ENCODE measurements at places on chromosomes 2 and 18.
A peak's percentile ranks its signal among the peaks of the same experiment; 100 is the strongest.

DNA sequence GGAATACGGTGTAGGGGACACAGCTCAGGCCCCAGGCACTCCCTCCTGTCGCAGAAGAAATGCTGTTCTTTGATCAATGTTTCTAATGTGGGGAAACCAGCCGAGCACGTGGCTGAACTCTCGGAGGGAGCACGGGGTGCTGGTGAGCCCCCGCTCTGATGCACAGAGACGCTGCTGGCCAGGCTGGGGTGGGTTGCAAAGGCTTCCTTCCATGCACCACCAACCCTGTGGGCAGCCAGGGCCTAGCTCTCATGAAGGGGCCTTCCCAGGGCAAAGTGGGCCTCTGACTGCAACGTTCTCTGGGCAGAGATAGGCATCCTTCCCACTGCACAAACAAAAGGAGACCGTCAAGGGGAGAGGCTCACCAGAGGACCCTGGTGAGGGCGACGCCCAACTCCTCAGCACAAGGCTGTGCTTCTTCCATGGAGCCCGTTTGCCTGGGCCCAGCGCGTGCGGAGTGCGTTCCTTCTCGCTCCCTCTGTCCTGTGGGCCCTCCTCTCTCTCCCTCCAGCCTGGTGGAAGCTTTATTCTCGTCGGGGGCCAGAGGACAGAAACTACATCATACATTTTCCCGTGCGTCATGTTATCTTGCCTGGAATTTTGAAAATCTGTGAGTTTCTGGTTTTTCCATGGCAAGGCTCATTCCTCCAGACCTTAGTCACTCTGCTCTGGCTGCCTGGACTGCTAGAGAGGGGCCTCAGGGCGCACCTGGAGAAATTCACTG lies 61.1 kb upstream of the SP3 start:
- DNase-seq = peak; percentile 25

DNA sequence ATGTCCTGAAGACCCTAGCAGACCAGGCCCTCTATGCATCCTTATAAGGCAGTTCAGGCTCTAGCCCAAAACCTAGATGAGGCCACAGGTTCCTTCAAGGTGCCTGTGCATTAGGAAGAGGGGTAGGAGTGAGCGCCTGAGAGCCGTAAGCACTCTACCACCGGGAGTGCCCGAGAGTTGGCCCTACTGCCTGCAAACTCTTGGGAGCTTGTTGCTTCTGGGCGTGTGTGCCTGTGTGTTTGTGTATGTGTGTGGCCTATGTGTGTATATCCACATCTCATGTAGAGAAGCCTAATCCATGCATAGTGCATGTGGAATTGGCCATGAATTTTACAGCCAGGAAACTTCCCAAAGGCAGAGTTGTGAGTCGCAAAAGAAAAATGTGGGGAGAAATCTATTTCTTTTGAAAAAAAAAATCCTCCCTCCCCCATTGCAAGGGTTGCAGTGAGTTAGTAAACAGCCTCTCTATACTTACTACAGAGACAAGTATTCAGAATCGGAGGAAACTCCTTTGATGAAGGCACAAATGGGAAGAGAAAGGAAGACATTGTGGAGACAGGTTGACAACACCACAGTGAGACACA lies 96.8 kb downstream of the ADD2 start:
- DNase-seq = peak; percentile 39

- DNase-seq = no peak
These were observed 102.9 kb upstream of the TGFA start for GRCh38 chr2:70656421-70657010.

DNA sequence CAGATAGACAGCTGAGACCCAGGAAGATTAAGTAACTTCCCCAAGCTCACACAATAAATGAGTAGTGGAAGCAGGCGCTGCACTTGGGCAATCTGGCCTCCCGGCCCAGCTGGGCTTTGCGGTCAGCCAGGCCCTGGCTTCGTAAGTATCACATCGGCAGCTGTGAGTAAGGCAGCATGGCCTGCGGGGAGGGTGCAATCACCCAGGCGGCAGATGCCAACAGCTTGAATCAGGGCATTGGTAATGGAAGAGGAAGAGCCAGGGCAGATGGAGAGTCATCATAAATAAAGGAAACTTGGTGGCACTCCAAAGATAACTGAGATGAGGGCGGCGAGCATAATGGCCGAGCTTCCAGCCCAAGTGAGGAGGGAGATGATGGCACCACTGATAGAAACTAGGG lies 217.9 kb upstream of the PID1 start:
- peak; percentile 16 for DNase-seq

- peak; percentile 30 for DNase-seq
These were observed 1469.7 kb upstream of the PIK3C3 start for GRCh38 chr18:40485318-40485717.

DNA sequence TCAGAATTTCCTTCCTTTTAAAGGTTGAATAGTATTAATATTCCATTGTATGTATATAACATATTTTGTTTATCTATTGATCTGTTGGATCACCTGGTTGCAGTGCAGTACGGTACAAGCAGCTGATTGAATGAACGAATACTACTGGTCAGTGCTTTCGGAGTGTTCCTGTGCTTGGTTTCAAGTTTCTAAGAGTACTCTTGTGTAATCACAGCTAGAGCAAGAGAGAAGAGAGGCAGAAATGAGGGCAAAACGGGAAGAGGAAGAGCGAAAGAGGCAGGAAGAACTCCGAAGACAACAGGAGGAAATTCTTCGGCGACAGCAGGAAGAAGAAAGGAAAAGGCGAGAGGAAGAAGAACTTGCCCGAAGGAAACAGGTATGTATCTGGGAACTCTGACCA lies 40.3 kb upstream of the KCNJ13 start:
- DNase-seq = no peak

- DNase-seq = peak; percentile 51
These were observed 584.0 kb downstream of the SATB2 start for GRCh38 chr2:198873503-198874471.

GRCh38 chr2:183224948-183225347 lies 100.7 kb downstream of the NUP35 start:
- DNase-seq = peak; percentile 34

DNA sequence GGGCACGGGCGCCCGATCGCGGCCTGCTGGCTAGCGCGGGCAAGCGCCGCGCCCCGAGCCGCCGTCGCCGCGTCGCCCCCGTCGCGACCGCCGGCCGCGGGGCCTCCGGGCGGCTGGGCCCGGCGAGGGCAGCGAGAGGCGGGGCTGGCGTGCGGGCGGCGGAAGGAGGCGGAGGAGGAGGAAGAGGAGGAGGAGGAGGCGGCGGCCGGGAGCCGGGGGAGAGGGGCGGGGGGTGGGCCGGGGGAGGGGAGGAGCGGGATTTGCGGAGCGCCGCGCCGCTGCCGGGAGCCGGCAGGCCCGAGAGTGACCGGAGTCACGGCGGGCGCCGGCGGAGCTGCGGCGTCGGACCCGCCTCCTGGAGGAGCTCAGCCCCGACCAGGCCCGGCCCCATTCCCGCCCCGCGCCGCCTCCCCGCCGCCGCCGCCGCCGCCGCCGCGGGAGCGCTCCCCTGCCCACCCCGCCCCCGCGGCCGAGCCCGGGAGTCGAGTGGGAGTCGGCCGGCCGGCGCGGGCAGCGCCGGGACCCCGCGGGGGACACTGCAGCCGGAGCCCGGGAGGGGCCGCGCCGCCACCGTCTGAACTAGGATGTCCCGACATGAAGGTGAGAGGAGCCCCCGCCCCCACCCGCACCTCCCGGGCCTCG lies at the start of gene KCMF1:
Gene KCMF1 (plus strand): TSS at position 294 of the 642 bp plus-strand sequence. CDS start 291 bp downstream, at position 585.
- peak; percentile 77 for DNase-seq

DNA sequence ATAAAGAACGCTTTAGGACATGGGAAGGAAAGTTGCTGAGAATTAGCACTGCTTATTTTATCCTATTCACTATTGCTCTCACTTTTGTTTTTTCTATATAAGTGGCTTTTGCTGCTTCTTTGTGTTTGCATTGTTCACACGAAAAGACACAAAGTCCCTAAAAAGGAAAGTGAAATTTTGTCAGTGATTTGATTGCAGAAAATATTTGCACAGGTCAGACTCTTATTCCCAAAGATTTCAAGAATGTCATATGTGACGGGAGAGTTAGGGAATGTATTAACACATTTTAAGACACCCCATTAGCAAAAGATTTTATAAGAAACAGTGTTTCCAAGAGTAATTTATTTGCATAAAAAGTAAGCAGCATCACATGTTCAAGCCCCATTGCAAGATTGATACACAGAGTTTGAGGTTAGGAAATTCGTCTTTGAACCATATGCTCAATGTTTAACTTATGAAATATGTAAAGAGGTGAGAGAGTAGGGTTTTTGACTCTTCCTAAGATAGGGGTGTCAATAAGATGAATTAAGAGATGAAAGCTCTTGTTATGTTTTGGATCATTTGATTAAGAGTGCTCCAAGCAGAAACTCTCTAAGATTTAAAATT lies 57.0 kb downstream of the CCDC102B start:
- DNase-seq = no peak

GRCh38 chr18:78459668-78460067 lies 520.0 kb upstream of the SALL3 start:
- no peak for DNase-seq

GRCh38 chr2:3504741-3505140 lies 14.6 kb downstream of the ADI1 start:
- no peak for DNase-seq

DNA sequence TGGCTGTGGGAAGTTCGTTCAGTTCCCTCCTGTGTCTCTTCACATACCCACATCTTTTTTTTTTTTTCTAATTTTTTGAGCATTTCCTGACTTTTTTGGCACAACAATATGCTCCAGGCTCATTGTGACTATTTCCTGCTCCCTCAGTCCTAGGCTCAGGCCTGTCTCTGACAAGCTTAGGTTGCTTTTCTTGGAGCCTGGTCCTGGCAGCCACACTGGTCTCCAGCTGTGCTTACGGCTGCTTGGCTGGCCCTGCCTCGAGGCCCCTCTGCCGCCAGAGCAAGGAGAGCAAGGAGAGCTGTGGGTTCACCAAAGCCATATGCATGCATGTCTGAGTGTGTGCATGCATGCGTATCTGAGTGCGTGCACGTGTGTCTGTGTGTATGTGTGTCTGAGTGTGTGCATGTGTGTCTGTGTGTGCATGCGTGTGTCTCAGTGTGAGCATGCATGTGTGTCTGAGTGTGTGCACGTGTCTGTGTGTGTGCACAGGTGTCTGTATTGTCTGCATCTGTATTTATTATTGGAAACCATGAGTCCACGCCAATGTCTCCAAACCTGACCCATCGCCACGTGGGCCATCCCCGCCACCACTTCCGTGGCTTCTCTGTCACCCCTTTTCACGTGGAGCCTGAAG lies 766.1 kb upstream of the SALL3 start:
- DNase-seq = no peak

GRCh38 chr2:106579750-106580197 lies 92.6 kb downstream of the CD8B2 start:
- DNase-seq = no peak

DNA sequence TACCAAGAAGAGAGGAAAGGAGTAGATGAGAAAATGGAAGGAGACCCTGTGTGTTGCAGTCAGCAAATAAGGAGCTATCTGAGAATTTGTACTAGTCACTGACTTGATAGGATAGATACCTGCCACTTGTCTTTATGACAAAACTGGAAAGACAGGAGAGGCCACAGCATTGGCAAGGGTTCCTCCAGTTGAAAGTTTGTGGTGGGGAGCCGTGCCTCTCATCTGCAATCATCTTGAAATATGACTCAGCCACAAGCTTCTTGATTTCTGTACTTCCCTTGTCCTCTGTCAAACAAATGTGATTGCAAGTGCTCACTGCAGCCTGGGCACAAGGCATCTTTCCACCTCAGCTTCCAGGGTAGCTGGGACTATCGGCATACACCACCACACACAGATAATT lies 99.1 kb downstream of the GREB1L start:
- peak; percentile 27 for DNase-seq

DNA sequence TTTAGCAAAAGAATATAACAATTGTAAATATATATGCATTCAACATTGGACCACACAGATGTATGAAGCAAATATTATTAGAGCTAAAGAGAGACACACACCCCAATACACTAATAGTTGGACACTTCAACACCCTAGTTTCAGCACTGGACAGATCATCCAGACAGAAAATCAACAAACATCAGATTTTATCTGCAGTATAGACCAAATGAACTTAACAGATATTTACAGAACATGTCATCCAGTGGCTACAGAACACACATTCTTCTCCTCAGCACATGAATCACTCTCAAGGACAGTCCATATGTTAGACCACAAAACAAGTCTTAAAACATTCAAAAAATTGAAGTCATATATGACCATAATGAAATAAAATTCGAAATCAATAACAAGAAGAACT lies 22.1 kb upstream of the EVA1A start:
- DNase-seq = no peak

DNA sequence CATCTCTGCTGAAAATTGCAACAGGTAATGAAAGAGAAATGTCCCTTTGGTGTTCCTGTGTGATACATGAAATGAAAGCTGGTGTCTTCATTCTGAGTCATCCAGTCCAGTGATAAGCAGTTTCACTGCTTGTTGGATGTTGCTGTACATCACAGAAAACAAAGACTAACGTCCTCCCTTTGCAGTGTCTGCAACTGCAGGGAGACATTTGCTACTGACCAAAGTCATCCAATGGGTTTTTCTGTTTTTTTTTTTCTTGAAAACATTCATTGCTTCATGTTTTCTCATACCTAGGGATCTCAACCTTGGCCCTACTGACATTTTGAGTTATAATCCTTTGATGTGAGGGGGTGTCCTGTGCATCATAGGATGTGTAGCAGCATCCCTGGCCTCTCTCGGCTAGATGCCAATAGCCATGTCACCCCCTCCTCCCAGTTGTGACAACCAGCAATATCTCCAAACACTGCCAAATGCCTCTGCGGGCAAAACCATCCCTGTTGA lies 63.6 kb upstream of the FZD5 start:
- DNase-seq = no peak

DNA sequence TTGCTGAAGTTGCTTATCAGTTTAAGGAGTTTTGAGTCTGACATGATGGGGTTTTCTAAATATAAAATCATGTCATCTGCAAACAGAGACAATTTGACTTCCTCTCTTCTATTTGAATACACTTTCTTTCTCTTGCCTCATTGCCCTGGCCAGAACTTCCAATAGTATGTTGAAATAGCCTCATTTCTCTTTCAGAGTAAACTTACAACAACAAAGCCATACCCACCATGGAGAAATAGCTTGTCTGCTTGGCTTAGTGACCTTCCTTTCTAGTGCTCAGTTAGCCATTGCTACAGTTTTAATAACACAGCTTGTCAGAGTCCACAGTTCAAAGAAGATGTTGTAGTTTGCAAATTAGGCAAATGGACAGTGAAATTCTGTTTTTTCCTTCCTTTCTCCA lies 228.0 kb downstream of the ETAA1 start:
- DNase-seq = peak; percentile 70

DNA sequence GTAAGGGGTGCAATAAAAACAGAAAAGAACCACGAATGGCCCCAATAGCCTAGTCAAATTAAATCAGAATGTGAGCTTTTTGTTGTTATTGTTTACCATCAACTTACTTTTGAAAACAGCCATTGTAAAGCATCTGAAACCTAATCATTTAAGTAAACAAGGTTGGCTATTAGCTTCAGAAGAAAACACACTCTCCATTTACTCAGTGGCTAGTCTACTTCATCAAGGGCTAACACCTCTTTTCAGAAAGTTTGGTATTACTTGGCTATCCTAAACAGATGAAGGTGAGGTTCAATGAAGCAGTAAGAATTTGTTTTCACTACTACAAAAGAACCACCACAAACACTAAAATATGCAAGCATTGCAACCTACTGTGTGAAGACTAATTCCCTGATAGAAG lies 398.0 kb downstream of the CDH2 start:
- no peak for DNase-seq

- DNase-seq = no peak
These were observed 65.4 kb downstream of the SATB2 start for GRCh38 chr2:199392363-199392762.

Data from AG10803 (cell line).